ENCODE measurements at places on chromosomes 16 and 17.

DNA sequence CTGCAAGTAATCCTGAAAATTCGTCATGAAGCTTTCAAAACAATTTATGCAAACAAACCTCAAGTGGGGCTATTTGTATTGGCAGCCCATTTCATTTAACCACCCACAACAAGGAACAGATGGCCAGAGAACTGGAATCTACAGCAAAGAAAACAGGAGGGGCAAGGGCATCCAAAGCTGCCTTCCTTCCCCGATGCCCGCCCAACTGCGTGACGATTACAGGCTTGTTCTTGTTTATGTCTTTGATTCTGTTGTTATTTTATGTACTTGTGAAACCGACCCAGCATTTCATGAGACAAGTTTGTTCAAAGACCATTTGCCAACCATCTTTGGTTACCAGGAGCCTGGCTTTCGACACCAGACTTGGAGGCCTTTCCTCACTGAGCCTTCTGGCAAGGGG lies 59.1 kb upstream of the IRX6 start:
- DNase-seq, result no peak

- peak; percentile 22 for DNase-seq
Observed at GRCh38 chr16:78988361-78988969, 612.1 kb downstream of the MAF start.

- DNase-seq, result no peak
Observed at GRCh38 chr17:49373115-49373514, 11.1 kb upstream of the ZNF652 start.

DNA sequence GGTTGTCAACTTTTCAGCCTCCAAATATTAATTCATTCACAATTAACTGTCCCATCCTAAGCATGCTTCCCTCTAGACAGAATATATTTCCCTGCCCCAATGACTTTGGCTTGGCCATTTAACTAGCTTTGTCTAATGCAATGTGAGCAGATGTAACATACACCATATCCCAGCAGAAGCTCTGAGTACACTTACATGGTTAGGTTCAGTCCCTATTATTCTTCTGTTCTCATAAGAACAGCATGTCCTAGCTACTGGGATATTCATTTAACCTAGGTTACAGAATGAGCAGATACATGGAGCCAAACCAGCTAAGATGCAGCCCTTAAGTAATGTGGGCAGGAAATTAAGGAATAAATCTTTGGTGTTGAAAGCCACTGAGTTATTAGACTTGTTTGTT lies 31.8 kb downstream of the MED13 start:
- DNase-seq, result no peak

- no peak for DNase-seq
Observed at GRCh38 chr17:79620207-79621038, 9.6 kb upstream of the RBFOX3 start.

GRCh38 chr16:86240716-86241363 lies 269.5 kb upstream of the FOXF1 start:
- no peak for DNase-seq

DNA sequence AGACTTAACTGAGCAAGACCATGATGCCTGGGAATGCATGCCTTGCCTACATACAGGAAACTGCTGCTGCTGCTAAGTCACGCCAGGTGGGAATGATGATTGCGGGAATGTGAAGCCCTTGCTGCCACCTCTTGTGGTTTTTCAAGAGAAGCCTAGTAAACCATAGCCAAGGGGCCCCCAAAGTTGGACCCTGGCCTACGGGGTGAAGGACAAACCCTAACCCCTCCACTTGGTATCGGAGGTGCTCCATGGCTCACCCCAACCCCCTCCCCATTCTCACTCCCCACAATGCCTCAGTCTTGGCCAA lies 233.9 kb downstream of the ZNF423 start:
- no peak for DNase-seq

GRCh38 chr16:8721336-8722024 lies 47.1 kb downstream of the ABAT start:
- no peak for DNase-seq

- DNase-seq, result no peak
Observed at GRCh38 chr17:63275971-63276745, 169.9 kb downstream of the CYB561 start.

GRCh38 chr16:46836534-46837530 lies 5.9 kb upstream of the C16orf87 start:
- no peak for DNase-seq

DNA sequence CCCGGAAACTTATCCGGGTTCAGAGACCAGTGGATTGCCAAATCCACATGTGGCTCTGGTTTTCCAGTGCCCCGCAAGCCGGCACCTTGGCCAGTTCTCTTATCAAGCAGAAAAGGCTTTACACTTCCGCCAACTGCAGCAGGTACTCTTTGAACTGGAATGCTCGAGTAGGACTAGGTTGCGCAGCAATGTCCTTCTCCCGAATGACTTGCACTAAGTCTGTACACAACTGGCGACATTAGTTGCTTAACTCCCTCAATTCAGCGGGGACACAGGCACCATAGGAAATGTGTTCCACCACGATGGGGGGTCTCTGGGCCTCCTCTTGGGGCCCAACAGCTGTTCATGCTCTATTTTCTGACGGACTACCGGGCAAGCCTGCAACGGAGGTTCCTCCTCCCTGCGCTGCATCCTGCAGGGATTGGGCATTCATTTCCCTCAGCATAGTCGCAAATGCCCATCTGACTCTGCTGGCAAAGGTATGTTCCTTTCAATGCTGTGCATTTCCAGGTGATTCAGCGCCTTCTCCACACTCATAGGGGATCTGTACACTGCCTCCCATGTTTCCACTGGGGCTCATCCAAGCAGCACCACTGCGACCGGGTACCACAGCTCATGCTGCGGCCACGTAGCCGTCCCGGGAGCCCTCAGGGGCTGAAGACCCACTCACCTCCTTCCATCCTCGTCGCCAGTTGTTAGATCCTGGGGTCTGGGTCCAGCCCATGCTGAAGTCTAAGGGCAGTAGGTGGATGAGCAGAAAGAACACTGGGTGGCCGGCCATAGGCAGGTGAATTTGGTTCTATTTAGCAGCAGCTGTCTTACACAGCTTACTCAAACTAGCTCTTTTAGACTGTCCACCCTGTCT lies 34.2 kb upstream of the APPBP2 start:
- no peak for DNase-seq

GRCh38 chr16:58128711-58129096 lies 477 bp downstream of the CFAP20 start:
- no peak for DNase-seq

DNA sequence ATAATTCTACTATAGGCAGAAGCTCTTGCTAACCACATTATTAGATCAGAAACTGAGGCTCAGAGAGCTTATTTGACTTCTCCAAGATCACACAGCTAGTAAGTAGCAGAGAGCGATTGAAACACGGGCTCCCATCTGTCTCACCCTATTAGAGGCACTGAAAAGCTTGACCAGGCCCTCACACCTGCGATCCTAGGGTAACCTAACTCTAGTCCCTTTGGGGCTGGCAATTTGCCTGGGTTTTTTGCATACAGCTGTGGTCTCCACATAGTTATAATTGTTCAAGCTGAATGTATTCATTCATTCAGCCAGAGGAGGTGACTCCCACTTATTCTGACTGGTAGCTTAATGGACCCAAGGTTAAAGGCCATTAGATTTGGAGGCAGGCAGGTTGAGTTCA lies 121.2 kb downstream of the ANKFN1 start:
- no peak for DNase-seq

GRCh38 chr16:28609631-28610594 lies at the start of gene SULT1A1:
TSS of gene SULT1A1 (minus strand) at chr16:28610044. CDS start at chr16:28608855, 1,189 bp downstream.
- no peak for DNase-seq

- DNase-seq, result peak; percentile 42
Observed at GRCh38 chr17:40647624-40648383, at the start of gene SMARCE1. TSS of gene SMARCE1 (minus strand) at chr17:40647818. CDS start at chr17:40645802, 2,016 bp downstream.

- peak; percentile 48 for DNase-seq
Observed at GRCh38 chr17:29718446-29719039, 95.8 kb upstream of the CORO6 start.

- DNase-seq, result no peak
Observed at GRCh38 chr17:61334673-61335072, 65.0 kb upstream of the TBX2 start.

Measured in NT2/D1 (cell line).